ENCODE measurements at places on chromosomes 1 and 21.

GRCh38 chr1:204217648-204218000, 3.8 kb upstream of the GOLT1A start:
- DNase-seq, result no peak

- no peak for DNase-seq
Measured at GRCh38 chr1:36122062-36123030, 2.7 kb downstream of the COL8A2 start.

GRCh38 chr1:64137412-64137803, 66.0 kb upstream of the UBE2U start:
- no peak for DNase-seq

DNA sequence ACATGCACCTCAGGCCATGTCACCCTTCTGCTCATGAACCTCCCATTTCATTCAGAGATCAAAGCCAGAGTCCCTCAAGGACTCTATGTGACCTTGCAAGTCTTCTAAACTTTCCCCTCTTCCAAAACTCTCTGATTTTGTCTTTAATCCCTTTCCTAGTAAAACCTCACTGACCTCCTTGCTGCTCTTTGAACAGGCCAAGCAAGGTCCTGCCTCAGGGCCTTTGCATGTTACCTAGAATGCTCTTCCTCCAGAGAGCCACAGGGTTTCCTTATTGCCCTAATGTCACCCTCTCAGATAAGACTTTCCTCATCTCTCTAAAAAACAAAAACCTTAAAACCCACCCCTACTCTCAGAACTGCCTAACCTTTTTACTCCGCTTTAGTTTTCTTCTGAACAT, 26.6 kb downstream of the IL23R start:
- DNase-seq, result no peak

- DNase-seq, result peak; percentile 92
Measured at GRCh38 chr1:45014321-45015028, 2.4 kb downstream of the UROD start.

DNA sequence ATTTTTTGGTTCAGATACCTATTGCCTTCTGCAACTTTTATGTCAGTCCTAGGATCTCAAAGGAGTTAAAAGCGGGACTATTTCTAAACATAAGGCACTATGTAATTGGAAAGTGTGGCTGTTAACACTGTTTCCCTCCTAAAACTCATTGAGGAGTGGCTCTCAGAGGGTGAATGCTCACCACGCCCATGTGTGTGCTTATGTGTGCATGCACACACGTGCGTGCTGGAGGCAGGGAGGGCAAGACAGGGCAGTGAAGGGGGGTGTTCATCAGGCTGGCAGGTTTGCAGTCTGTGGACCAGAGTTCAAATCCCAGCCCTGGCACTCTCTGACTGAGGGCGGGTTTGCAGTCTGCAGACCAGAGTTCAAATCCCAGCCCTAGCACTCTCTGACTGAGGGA, 22.4 kb downstream of the KCNAB2 start:
- no peak for DNase-seq

DNA sequence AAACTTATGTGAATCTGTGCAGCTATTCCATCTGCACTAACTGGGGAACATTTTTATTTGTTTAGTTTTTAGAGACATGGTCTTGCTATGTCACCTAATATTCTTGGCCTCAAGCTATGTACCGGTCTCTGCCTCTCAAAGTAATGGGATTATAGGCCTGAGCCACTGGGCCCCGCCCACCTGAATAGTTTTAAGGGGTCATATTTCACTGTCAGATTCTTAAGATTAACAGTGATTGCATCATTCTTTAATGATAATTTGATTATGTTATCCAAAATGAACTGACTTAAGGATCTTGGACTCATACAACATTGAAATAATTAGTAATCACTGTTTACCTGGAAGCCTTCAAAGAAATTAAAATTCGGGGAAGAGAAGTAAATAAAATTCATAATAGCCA, 12.6 kb upstream of the KLF18 start:
- peak; percentile 45 for DNase-seq

DNA sequence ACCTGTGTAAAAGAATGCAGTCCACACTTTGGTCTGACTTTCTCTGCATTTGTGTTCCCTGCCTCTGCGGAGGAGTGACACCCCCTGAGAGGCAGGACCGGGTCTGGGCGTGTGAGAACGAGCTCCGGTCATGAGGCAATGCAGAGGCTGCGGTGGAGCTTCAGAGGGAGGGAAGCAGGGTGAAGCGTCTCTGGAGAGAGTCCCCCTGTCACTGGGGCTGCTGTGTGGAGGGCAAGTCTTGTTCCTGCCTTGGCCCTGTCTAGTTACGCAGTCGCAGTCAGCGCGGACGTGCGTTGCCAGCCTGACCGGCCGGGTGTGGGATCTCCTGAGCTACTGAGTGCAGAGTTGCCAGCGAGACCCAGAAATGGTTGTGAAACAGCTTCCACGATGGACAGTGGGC, 48.5 kb downstream of the BACE2 start:
- DNase-seq, result no peak

DNA sequence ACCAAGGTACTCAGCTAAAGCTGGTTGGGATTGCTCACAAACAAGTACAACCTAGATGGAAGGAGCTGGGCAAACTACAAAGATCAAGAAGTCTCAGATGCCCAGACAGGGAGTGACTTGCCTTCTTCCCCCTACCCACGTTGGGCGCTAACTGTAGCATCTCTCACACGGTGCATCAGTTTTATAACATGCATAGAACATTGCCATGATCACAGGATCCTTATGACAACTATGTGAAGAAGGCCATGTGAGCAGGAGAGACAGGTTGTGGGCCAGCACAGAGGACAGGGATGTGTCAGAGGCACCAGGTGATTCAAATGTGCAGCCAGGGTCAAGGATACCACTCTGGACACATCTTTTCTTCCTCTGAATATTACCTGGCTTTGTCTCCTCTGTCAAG, 28.3 kb upstream of the CYP4B1 start:
- DNase-seq, result no peak

DNA sequence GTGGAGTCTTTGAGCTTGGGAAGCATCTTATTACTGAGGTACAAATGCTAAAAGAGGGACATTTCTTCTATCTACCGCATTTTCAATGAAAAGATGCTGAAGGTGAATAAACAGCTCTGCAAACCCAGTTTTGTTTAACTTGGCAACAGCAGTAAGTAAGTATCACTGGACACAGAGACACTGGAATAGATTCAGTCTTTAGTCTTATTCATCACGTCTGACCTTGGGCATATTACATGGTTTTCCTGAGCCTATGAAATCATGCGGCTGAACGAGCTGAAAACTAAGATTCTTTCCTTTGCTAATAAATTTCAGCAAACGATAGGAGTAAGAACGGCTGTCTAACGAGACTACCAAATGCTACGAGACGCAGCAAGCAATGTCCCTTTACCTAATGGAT, 207.4 kb downstream of the GABPA start:
- DNase-seq, result no peak

GRCh38 chr1:13722808-13723360, 22.9 kb downstream of the PRDM2 start:
- no peak for DNase-seq

- no peak for DNase-seq
Measured at GRCh38 chr1:47901001-47901575, 96.1 kb downstream of the TRABD2B start.

DNA sequence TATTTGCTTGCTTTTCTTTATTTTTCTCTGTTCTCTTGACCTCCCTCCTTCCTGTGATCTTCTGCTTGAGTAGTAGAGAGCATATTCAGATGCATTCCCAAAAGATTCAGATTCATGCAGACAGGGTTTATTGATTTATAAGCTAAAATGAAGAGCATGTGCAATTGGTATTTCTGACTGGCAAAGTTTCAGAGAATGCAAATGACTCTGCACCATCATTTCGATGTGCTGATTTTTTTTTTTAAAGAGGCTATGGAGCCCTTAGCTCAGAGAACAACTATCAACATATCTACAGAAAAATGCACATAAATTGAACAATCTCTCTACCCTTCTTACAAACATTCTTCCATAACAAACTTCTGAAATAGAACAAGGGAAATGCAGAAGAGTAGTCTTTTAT, 312.0 kb downstream of the VAV3 start:
- DNase-seq, result peak; percentile 58

- no peak for DNase-seq
Measured at GRCh38 chr1:200039849-200040474, 12.5 kb downstream of the NR5A2 start.

DNA sequence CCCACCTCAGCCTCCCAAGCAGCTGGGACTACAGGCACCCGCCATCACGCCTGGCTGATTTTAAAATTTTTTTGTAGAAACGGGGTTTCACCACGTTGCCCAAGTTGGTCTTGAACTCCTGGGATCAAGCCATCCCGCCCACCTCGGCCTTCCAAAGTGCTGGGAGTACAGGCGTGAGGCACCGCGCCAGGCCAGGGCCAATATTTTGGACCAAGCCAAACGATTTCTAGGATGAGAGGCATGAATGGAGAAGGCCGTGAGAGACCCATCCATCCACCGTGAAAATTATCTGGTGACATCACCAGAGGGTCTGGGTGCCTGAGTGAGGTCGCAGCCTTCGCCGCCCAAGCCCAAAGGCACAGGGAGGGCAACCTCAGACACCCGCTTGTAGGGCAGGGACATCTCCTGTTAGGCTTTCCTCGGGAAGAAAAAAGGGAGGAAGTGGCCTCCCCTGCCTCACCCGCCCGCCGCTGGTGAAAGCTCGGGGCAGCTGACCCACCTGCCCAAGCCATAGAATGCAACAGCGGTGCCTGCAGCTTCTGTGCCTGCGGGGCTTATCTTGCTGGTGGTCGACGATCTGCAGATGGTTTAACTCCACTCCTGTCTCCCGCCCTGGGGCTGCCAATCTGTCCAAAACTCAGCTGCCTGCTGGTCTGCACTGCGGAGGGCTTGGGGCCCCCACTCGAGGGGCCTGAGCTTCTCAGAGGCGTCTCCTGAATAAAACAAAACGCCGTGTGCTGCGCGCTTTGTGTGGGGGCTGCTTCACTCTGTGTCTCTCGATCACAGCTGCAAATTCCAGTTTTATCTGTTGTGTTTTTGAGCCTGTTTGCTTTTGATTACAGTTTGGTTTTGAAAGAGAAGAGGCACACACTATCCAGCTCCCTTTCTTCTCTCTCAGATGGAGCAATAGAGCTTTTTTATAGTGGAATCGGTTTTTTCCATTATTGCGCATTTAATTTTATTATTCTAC, 85.8 kb downstream of the MRPS6 start:
- no peak for DNase-seq

- DNase-seq, result no peak
Measured at GRCh38 chr1:46133181-46133658, 791 bp upstream of the PIK3R3 start.

DNA sequence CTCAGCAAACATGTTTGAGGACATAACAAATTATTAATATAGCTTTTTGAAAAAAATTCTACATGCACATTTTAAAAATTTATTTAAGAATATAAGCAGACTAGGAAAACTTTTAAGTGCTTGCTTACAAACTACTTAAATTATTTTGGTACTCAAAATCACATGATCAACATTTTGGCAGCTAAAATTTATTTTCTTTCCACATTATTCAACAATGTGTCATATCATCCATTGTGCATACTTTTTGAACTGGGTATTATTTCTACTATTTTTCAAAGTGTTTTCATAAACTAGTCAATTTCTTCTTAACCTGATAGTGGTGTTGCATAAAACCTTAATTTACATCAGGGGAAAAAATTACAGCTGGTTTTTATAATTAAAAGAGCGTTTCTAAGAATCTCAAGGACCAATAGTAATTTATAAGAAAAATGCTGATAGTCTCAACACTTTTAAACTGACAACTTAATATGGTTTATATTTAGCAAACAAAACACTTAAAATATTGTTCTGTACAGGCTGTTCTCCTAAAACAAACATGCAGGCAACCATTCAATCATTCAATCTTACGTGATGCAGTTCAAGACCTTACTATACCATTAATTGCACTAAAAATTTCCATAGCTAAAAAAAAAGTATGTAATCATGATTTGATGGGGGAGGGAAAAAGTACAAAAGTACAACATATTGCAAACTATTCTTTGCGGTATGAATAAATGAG, 105.0 kb downstream of the GPATCH2 start:
- DNase-seq, result peak; percentile 45

DNA sequence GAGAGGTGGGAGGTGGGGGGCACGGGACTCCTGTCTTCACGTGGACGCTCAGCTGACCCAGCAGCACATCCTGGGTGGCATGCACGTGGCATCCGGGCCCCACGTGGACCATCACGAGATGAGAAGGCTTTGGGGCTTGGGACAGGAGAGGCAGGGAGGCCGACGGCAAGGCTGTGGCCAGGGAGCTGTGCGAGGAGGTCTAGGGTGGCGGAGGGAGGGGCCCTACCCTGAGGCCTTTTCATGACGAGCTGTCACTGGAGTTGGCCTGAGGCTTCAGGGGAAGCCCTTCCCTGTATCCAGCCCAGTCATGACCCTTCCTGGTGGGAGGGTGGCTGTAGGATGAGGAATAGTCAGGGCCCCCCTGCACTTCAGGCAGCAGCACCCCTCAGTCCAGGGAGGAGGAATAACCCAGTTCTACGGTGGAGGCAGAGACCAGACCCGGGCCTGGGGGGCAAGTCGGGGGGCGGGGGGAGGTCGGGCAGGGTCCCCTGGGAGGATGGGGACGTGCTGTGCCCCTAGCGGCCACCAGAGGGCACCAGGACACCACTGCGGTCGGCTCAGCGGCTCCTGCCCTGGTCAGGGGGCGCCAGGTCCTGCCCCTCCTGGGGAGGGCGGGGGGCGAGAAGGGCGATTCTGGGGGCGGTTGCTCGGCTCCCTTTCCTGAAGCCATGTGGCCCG, 2.0 kb upstream of the PERM1 start:
- peak; percentile 46 for DNase-seq

- DNase-seq, result peak; percentile 76
Measured at GRCh38 chr1:198970916-198971315, 332.1 kb downstream of the PTPRC start.

DNA sequence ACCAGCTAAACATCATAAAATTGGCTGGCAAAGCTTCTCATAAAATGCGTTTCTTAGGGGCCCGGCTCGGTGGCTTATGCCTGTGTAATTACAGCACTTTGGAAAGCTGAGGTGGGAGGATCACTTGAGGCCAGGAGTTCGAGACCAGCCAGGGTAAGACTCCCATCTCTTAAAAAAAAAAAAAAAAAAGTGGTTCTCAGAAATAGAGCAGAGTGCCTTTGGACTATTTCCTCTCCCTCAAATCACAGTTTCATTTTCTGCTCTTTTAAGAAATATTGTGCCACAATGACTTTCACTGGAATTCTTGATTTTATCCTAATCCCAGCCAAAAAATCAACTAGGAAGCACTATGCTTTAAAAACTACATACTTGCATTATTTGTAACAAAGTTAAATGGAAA, 13.3 kb downstream of the HSF2BP start:
- no peak for DNase-seq

DNA sequence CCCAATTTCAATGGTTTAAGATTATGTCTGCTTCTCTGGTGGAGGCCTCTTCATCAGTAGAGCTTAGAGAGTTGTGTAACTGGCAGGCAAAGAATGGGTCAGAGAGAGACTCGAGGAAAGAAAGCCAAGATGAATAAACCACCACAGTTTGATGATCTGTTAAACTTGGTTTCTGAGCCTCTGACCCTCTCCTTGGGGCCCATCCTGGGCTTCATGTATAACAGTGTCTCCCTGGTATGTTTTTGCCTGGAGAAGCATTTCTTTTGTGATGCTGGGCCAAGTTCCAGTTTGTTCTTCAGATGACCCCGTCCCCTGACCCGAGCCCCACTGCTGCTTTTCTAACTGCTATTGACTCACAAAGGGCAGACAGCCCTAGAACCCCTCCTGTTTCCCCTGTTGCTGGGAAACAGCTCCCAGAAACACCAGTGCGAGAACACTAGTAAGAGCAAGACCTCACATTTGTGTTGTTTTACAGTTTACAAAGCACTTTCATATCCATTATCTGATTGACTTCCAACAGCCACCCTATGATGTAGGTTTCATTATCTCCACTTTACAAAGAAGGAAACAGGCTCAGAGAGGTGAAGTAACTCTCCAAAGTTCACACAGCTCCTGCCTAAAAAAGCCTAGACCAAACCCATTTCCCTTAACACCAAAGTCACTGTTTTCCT, 9.0 kb downstream of the CD2 start:
- DNase-seq, result no peak

All from foreskin fibroblast (primary cell).